ENCODE measurements at places on chromosomes 3 and 15. TPM values are rescaled to one million over a fixed set of nuclear protein-coding genes. Genes with fewer than 3 reads are reported as not detected.

Gene SKIC8
- 115 TPM for total RNA-seq

Gene VEPH1
- total RNA-seq = 3.9 TPM

Gene EPHA3
- total RNA-seq = 0.11 TPM

Gene C15orf62
- 0.33 TPM for total RNA-seq

Gene PLXND1
- 95.2 TPM for total RNA-seq

Gene CD86
- total RNA-seq = 0.79 TPM

Gene KBTBD12
- total RNA-seq = not detected

Gene RHOV
- 0.33 TPM for total RNA-seq

Gene RAD51
- total RNA-seq = 4.7 TPM

Gene MAGI1
- total RNA-seq = 8.4 TPM

Gene PPARG
- total RNA-seq = 49.5 TPM

Gene TPRG1
- total RNA-seq = 2.0 TPM

Gene PPIP5K1
- 16.9 TPM for total RNA-seq

Gene C2CD4A
- 0.11 TPM for total RNA-seq

Gene GOLGA6L10
- not detected for total RNA-seq

Gene SV2B
- not detected for total RNA-seq

Gene SERINC4
- total RNA-seq = not detected

Gene FAM174B
- 10.3 TPM for total RNA-seq

Gene PPP2R3A
- total RNA-seq = 63.3 TPM

Gene SLC33A1
- 61.6 TPM for total RNA-seq

Measured in placental epithelial cell (primary cell).